ENCODE measurements at places on chromosomes 6 and 20.

DNA sequence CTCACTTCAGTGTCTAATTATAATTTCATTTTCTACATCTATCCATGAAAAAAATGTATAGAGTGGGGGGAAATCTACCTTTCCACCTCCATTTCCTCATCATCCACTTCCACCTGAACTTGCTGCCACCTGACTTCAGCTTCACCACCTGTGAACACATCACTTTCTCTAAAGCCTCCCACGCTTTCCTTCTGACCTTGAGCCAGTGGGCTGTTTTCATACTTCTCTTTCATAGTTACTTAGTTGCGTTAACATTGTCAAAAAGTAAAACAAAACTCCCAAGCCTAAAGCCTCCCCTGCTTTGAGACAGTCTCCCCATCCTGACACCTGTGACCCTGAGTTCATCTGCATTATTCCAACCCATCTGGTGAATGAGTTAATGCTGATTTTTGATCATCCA is 47.3 kb downstream of the KLHL31 start:
- DNase-seq: no peak

GRCh38 chr6:215335-216034 is 76.8 kb upstream of the DUSP22 start:
- DNase-seq: peak; percentile 78

- DNase-seq: no peak
Measured at GRCh38 chr20:58518387-58518786, 3.2 kb upstream of the APCDD1L start.

GRCh38 chr6:167778497-167779128 is 48.1 kb upstream of the AFDN start:
- no peak for DNase-seq

DNA sequence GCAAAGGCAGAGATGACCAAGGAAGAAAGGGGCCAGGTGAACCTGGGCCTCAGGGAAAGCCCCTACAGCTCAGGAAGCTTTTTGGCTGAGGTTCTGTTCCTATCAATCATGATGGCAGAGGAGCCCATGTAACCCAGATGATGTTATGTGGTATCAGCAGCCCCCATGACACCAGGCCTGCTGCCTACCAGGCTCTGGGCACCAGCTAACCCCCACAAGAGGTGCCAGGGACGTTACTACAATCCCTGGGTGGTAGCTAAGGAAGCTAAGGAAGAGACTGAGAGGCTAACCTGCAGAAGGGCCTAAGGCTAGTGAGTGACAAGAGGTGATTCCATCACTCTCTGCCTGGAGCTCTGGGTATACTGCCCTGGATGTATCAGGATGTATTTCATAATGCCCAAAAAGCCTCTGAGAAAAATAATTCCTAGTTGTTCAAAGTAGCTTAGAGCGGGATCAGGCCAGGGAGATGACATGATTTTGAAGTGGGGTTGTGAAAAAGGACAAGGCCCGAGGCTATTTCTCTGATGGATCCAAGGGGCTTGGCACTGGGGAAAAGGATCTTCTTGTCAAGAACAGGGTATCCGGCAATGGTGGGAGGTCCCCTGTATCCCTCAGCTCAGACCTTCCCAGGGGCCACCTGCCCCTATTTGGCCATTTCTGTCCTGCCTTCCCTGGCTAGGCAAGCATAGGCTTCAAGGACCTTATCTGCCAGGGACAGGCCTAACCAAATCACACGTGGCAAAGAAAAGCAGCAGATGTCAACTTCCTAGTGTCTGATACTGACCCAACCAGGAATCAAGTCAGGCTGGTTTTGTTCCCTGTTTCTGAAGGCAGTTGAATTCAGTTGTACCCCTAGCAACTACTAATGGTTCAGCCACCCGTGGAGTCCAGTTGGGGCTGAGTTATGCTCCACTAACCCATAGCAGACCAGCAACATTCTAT is 41.3 kb downstream of the PANK2 start:
- no peak for DNase-seq

DNA sequence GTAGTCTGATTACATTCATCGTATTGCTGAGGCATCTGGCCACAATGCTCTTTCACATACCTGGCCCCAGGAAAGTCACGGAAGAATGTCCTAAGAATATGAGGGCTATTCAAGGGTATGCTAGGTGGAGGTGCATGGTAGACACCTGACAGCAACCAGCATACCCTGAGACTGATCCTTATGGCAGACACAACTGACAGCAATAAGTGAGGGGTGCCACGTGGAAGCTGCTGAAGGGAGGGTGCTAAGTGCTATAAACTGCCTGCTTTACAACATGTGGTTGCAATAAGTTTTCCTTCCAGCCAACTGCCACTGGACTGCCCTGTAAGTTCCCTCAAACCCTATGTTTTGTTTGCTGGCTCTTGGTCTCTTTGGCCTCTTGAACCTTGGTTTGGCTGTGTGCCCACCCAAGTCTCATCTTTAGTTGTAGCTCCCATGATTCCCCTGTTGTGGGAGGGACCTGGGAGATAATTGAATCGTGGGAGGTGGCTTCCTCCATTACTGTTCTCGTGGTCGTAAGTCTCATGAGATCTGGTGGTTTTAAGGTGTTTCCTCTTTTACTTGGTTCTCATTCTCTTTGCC is 201.3 kb upstream of the MOCS1 start:
- no peak for DNase-seq

DNA sequence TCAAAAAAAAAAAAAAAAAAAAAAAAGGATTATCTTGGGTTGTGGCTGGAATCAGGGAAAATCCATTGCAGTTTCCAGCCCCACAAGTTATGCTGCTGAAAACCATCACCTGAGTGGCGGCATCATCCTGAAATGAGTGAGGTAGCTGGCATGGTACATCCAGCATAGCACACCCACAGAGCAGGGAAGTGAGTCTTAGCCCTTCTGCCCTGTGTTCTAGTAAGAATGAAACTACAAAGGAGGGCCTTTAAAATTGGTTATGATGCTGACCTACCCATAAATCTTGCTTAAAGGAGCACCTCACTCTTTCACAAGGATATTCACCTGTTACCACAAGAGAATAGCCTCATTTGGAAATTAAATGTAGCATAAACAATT is 119.2 kb downstream of the NFATC2 start:
- peak; percentile 48 for DNase-seq

- DNase-seq: no peak
Measured at GRCh38 chr6:111745186-111745585, 128.1 kb downstream of the FYN start.

- peak; percentile 68 for DNase-seq
Measured at GRCh38 chr6:133983099-133983939, 30.3 kb downstream of the TBPL1 start.

DNA sequence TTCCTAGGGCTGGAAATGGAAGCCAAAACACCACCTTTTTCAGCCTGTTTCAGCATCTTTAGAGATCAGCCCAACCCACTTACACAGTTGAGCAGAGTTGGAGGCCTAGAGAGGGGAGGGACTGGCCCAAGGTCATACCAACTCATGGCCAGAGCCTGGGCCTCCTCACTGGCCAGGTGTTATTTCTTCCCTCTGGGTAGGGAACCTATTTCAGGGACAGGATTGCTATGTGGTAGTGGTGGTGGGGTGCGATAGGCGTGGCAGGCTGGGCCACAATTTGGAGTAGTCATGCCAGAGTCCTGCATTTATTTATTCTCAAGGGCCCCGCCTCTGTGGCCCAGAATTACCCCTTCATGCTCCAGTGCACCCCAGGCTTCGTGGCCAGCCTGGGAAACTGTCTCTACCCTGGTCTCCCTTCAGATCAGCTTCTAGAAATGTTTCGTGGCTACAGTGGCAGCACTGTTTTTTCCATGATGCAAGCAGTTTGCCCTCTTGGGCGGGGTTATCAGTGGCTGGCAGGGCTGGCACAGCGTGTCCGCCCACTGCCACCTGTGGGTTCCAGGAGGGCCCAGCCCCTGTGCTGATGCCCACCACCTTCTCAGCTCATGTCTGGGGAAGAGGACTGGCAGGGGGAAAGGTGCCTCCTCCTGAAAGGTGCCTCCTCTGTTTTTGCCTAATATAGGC is 6.2 kb downstream of the VEGFA start:
- DNase-seq: no peak

GRCh38 chr6:152018876-152019275 is 211.4 kb downstream of the ESR1 start:
- DNase-seq: no peak

DNA sequence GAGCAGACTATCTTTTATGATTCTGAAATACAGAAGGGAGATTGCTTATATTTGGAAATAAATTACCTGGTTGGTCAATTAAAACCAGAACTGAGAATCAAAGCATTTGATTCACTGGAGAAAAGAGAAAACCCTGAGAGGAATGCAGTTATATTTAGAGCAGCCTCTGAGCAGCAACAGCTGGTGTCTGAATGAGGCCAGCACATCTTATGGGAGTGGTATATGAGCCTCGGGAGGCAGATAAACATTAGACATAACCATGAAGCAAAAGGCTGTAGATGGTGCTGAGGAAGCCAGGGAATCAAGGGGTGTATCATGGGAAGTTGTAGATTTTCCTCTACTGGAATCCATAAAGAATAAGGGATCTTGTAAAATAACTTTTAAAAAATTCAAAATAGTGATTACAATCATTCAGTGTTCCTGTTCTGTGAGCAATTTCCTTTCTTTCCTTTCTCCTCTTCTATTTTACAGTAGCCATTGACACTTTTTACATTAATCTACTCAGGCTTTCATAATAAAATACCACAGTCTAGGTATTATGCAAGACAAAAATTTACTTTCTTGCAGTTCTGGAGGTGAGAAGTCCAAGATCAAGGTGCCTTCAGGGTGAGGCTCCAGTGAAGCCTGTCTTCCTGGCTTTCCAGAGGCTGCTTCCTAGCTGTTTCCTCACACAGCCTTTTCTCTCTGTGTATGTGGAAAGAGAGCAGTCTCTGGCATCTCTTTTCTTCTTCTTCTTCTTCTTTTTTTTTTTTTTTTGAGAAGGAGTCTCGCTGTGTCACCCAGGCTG is 32.8 kb upstream of the ENPP5 start:
- DNase-seq: no peak

GRCh38 chr20:15756002-15756753 is 817.1 kb downstream of the KIF16B start:
- no peak for DNase-seq

DNA sequence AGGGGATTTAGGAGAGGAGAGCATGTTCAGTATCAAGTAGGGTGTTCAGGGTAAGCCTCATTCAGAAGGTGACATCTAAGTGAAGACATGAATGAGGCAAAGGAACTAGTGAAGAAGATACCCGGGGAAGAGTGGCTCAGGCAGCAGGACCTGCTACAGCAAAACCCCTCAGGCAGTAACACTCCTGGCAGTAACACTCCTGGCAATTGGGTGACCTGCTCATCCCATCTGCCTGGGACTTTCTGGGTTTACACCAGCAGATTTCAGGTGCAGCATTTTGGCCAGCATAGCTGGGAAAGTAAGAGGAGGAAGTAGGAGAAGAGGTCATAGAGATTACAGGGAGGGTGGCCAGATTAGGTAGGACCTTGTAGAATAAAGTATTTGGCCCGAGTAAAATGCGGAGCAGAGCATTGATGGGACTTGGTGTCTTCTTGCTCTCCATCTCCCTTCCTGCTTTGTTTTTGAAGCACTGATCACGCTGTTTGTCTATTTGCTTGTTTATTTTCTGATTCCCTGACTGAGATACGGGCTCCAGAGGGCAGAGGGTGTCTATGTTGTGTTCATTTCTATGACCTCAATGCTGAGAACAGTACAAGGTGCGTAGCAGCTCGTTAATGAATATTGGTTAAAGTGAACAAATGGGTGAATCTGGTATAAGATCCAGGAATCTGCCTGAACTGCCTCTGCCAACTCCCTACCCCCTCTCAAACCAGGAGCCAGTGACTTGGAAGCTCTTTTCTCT is 88.3 kb downstream of the IYD start:
- no peak for DNase-seq

DNA sequence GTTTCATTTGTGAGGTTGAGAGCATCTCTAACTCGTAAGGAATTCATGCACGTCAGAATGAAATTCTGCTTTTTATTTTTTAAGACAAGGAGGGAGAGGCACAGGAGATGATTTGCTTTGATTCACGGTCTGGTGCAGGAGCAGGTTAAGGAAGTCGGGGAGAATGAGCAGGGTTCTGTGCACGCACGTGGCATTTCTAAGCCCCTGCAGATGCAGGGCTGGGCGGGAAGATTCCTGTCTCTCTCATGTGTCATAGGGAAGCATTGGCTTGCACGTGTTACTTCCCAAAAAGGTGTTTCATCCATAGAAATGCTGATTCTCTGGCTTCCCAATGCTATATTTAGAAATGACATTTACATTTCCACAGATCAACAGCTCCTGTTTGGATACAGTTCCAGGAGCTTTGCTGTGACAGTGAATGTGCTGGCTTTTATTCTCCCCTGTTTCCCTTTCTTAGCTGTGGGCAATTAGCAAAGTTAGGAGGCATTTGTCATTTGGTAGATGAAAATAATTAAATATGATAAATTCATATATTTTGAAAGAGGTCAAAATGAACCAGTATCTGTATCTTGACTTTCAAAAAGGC is 119.7 kb upstream of the ZFP64 start:
- DNase-seq: no peak

GRCh38 chr6:85127696-85128243 is 322.1 kb upstream of the NT5E start:
- no peak for DNase-seq

- no peak for DNase-seq
Measured at GRCh38 chr6:29984992-29985391, 42.7 kb downstream of the HLA-A start.

DNA sequence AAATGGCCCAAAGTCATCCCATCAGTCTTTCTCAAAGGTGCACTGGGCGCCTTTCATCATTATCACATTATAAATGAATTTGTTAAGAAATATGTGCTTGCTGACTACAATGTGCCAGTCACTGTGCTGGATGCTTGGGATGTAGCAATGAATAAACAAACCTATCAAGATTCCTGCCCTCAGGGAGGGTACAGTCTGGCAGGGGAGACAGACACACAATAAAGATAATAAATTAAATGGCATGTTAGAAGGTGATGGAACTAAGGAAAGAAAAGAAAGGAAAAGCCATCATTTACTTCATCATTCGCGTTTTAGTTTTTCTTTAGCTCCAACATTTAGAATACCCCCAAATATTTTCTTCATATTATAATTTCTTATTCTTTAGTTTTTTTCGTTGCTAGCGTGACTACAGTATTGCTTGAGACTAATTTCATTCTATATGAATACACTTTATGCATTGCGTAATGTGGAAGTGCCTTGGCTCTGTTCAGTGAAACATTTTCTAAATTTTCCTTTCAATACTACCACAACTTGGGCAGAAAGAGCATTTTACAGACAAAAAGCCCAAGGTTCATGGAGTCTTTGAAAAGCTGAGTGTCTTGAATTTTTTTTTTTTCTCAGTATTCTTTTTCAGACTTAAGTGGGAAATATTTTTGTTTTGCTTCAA is 48.7 kb upstream of the CITED2 start:
- DNase-seq: no peak

- no peak for DNase-seq
Measured at GRCh38 chr6:126232671-126233070, 107.2 kb upstream of the CENPW start.
